Lung microvascular endothelial cell (primary cell): ENCODE measurements at places on chromosomes 11 and 22. TPM values are rescaled to one million over a fixed set of nuclear protein-coding genes. Genes with fewer than 3 reads are reported as not detected.

Gene CRYBA4
- total RNA-seq = not detected in 2 replicates

Gene SMC1B
- not detected in 2 replicates for total RNA-seq

Gene CLTCL1
- 2.0 and 4.0 TPM in 2 replicates for total RNA-seq

Gene FAR1
- total RNA-seq = 38.6 and 46.8 TPM in 2 replicates

Gene TRPM5
- not detected in 2 replicates for total RNA-seq

Gene CTSW
- 0.20 and 0.22 TPM in 2 replicates for total RNA-seq

Gene DDX25
- under 0.01 TPM in 1 of 2 replicates, not detected in the other for total RNA-seq

Gene MMP27
- not detected in 2 replicates for total RNA-seq

Gene TSKU
- 3.2 and 3.9 TPM in 2 replicates for total RNA-seq

Gene CLMP
- 0.22 TPM in 1 of 2 replicates, not detected in the other for total RNA-seq

Gene ADM2
- total RNA-seq = 0.22 and 0.99 TPM in 2 replicates

Gene WNT11
- 0.40 TPM in 1 of 2 replicates, not detected in the other for total RNA-seq

Gene GLB1L2
- under 0.01 and 0.22 TPM in 2 replicates for total RNA-seq

Gene CADM1
- 0.22 and 0.40 TPM in 2 replicates for total RNA-seq
